ENCODE measurements at places on chromosomes 12 and 14.
A peak's percentile ranks its signal among the peaks of the same experiment; 100 is the strongest.

DNA sequence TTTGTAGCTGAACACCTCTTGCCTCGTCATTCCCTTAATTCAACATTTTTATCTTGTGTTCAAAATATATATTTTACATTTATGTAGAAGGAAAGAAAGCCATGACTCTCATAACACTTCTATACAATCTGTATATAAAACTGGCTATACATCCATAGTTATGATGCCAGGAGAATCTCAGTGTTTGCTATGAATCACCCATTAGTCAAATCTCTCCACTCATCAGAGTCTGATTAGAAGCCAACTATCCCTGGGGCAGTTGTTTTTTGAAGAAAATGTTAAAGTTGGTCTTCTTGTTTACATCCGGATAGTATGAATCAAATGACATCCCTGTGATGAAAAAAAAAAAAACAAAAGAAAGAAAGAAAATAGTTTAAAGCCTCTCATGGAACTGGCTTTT is 503.9 kb downstream of the NELL2 start:
- DNase-seq = no peak

GRCh38 chr14:29220072-29220471 is 453.5 kb downstream of the FOXG1 start:
- DNase-seq = no peak

- no peak for DNase-seq
Observed at GRCh38 chr14:51228391-51228790, 11.7 kb upstream of the TMX1 start.

GRCh38 chr12:120445911-120446843 is at the start of the genes GATC and TRIAP1:
TSS of gene GATC (plus strand) at chr12:120446444. CDS start at chr12:120446481, 37 bp downstream.
TSS of gene TRIAP1 (minus strand) at chr12:120446384. CDS start at chr12:120446372, 12 bp downstream.
- peak; percentile 94 for DNase-seq

DNA sequence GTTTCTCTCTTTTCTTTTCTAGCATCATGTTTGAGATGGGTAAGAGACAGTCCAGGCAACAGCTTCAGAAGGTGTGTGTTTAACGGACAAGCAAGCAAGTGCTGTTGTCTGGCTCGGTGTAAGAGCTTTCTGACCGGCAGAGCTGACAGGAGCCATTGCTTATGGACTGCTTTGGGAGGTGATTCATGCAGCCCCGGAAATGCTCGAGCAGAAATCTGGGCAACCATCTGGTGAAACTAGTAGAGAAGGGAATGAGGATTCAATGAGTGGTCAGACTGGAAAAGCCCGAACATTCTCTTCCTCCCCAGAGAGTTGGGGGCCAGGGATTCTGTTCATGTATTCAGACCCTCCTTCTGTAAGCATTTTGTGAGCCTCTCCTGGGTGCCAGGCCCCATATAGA is 24.4 kb downstream of the TUNAR start:
- DNase-seq = no peak

- DNase-seq = no peak
Observed at GRCh38 chr12:81539279-81539678, 219.9 kb downstream of the PPFIA2 start.

- no peak for DNase-seq
Observed at GRCh38 chr14:69953266-69953915, 74.2 kb downstream of the SMOC1 start.
